Renal cortex interstitium (tissue), 15 donors: ENCODE measurements at places on chromosomes 16 and 17.

DNA sequence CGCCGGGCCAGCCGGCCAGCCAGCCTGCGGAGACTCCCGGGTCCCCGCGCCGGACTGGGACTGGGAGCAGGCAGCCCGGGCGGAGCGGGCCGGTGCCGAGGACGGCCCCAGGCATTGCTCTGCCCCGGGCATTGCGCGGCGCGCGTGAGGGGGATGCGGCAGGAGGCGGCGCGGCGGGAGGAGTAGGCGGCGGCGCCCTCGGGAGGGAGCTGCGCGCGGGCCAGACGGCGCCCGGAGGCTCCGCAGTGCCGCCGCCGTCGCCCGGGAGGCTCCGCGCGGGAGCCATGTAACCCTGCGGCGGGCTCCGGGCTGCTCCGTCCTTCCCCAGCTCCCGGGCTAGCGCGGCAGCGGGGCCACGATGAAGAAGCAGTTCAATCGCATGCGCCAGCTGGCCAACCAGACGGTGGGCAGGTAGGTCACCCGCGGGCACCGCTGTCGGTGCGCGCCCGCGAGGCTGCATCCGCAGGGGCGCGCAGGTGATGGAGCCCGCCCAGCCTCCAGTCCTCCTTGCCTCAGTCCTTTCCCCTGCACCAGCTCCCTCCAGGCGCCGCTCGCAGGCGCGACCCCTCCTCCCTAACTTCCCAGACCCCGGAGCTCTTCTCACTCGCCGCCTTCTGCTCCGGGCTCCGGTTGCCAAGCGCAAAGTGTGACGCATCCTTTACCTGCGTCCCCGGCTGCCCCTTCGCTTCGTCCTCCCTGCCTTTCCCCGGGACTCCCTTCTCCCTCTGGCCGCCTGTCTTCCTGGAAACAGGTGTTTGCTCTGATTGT, at the start of gene ARHGAP44:
Gene ARHGAP44 (plus strand): TSS at position 18 of the 768 bp plus-strand sequence. CDS start 341 bp downstream, at position 359.
- no peak for DNase-seq

DNA sequence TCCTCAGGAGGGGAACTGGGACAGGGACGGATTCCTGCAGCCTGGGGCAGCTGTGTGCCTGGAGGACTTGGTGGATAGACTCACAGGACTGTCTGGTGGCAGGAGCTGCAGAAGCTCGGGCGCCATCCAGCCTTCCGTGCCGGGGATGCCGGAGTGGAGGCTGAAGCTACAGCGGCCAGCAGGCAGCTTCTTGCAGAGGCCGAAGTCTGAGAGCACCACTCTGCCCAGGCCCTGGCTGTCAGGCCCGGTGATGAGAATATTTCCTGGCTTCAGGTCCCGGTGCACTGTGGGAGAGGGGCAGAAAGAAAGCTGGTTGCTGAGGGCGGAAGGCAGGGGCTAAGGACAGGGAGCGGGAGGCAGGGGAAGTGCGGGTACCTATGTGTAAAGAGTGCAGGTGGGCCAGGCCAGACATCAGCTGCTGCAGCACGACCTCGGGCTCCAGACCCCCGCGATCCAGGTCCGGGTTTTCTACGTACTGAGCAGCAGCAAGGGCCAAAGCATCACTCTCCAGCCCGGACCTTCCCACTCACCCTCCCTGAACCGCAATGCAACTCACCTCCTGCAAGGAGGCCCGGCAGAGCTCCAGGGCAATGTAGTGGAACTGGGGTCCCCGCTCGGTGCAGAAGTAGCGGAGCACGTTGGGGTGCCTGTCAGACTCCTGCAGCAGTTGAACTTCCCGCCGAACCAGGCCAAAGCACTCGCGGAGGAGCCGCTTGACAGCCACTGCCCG, 16.1 kb downstream of the PLK1 start:
- peak; percentile 49 for DNase-seq

DNA sequence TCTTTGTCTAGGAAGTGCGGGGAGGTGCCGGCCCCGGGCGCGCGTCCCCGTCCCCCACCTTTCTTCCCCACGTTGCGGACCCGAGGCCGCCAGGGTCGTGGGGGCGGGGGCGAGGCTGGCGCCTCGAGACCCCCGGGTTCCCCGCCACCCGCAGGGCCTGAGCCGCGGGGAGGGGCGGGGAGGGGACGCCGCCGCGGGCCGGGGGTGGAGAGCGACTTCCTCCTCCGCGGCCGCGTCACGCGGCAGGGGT, 1.8 kb upstream of the ACTG1 start:
- no peak for DNase-seq

DNA sequence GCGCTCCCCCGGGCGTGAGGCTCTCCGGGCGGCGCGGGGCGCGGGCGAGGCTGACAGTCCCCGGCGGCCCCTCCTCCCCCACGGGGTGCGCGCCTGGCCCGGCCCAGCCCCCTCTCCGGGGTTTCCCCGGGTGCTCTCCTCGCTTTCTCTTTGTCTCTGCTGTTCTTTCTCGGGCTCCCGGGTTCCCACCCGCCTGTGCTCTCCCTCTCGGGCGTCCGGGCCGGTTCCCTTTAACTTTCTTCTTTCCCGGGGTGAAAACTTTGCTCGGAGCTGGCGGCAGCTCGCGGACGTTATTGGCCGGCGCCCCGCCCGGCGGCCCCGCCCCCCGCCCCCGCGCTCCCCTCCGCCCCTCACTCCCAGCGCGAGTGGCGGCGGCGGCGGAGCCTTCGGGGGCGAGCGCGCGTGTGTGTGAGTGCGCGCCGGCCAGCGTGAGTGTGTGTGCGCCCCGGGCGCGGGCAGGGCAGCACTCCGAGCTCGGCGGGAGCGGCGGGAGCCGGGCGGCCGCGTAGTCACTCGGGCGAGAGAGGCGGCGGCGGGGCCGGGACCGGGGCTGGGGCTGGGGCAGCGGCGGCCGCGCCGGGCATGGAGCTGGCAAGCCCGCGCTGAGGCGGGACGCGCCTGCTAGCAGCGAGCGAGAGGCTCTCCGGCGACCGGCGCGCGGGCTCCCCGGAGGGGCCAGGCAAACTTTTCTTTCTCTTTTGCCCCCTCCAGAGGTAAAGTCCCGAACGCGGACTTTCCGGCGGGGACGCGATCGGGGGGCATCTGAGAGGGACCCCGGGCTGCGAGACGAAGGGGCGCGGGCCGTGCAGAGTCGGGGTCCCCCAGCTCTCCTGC, at the start of gene NTN1:
Gene NTN1 (plus strand): TSS at position 353 of the 834 bp plus-strand sequence. CDS start 864 bp downstream, outside the sequence.
- DNase-seq: no peak

- DNase-seq: no peak
Measured at GRCh38 chr17:50466371-50467113, 2.1 kb downstream of the CHAD start.

DNA sequence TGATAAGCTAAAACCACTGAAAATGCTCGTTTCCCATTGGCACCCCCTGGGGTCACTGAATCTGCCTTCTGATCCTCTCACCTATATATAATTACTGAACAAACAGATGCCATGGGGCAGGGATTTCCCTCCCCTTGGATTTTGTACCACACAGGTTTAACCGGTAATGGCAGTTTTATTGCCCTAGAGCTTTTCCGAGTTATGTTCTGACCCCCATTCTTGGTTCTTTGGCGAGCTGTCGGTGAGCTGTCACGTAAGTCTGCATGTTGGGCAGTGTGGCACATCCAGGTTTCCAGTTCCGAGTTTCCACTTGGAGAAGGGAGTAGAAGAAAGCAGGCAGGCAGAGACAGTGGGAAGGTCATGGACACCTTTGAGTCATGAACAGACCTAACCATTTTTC, 7.1 kb downstream of the TMEM97 start:
- no peak for DNase-seq

GRCh38 chr16:30774367-30775130, 12.4 kb downstream of the RNF40 start:
- DNase-seq: no peak

- DNase-seq: no peak
Measured at GRCh38 chr16:76576526-76576925, 299.3 kb downstream of the CNTNAP4 start.

DNA sequence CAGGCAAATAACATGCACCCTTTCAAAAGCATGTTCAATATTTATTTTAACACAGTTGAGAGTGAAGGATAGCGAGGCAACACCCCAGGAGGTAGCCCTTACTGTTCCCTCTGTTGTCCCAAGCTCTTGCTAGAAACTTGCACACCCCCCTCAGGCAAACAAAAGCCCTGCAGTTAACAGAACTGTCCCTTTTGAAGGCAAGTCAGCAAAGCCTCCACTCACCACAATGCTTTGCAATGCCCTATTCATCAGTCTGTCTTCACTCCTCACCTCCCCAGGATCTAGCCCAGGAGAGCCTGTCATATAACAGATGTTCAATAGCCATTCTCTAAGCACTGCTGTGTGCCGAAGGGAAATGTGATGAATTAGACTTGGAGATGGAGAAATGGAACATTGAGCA, 3.5 kb upstream of the CNEP1R1 start:
- DNase-seq: no peak

DNA sequence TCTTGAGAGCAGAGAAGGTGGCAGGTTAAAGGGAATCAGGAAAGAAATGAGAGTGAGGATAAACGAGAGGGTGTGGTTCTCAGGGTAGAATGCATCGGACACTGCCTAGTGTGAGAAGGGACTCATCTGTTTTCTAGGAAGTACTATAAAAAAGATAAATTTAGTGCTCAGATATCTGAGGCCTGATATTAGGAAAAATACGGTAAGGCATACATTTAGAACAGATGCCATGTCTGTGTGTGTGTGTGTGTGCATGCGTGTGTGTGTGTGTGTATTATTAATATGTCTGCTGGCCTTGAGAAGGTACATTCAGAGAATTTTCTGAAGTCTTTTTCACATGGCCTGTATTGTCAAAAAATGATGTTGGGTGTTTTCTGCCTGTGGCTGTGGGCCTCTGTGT, 414.8 kb downstream of the MAF start:
- DNase-seq: no peak

- no peak for DNase-seq
Measured at GRCh38 chr16:78659668-78660217, 560.3 kb downstream of the WWOX start.

GRCh38 chr17:74239172-74239571, 25.8 kb downstream of the TTYH2 start:
- DNase-seq: no peak

- DNase-seq: no peak
Measured at GRCh38 chr17:65181237-65182061, 44.3 kb downstream of the RGS9 start.

DNA sequence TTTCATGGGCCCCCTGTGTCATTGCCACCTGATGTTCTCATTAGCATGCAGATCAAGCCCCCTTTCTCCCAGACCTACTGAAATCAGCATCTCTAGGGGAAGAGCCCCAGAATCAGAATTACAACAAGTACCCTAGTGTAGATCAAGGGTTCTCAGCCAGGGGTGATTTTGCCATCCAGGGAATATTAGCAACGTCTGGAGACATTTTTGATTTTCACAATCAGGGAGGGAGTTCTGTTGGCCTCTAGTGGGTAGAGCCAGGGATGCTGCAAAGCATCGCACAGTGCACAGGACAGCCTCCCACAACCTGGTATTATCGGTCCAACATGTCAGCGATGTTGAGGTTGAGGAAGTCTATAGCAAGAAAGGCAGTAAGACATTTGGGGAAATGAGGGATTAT, 7.3 kb downstream of the AMZ2 start:
- no peak for DNase-seq

- no peak for DNase-seq
Measured at GRCh38 chr17:1953831-1954230, 71.3 kb downstream of the RTN4RL1 start.
